Spinal cord (tissue), 10 donors: ENCODE measurements at places on chromosomes 1 and 21. TPM values are rescaled to one million over a fixed set of nuclear protein-coding genes. Genes with fewer than 3 reads are reported as not detected.

Gene AGMAT
- 2.6 TPM for total RNA-seq

Gene SLAMF8
- 0.17 TPM for total RNA-seq

Gene ETNK2
- 18.2 TPM for total RNA-seq

Gene TDRD5
- 0.88 TPM for total RNA-seq

GRCh38 chr1:63968663-63969440 lies 195.0 kb downstream of the ROR1 start:
- no peak for DNase-seq

DNA sequence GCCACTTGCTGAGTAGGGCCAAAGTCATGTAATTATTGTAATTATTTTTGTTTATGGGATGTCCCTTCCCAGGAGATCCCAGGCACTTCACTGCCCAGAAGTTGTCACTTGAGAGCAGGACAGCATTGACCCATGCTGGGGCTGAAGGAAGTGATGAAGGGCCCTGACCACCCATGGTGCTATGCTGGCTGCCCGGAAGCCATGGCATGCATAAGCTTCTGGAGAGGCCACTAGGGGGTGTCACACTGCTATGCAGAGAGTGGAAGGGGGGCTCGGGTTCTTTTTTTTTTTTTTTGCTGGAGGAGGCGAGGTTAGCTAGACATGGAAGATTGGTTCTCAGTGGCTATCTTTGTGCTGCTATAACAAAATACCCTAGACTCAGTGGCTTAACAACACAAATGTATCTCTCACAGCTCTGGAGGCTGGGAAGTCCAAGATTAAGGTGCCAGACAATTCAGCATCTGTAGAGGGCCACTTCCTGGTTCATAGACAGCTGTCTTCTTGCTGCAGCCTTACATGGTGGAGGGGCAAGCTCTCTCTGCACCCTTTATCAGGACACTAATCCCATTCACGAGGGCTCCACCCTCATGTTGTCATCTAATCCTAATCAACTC lies 84.9 kb downstream of the CNIH3 start:
- no peak for DNase-seq
